ENCODE measurements at places on chromosomes 7 and 10.

DNA sequence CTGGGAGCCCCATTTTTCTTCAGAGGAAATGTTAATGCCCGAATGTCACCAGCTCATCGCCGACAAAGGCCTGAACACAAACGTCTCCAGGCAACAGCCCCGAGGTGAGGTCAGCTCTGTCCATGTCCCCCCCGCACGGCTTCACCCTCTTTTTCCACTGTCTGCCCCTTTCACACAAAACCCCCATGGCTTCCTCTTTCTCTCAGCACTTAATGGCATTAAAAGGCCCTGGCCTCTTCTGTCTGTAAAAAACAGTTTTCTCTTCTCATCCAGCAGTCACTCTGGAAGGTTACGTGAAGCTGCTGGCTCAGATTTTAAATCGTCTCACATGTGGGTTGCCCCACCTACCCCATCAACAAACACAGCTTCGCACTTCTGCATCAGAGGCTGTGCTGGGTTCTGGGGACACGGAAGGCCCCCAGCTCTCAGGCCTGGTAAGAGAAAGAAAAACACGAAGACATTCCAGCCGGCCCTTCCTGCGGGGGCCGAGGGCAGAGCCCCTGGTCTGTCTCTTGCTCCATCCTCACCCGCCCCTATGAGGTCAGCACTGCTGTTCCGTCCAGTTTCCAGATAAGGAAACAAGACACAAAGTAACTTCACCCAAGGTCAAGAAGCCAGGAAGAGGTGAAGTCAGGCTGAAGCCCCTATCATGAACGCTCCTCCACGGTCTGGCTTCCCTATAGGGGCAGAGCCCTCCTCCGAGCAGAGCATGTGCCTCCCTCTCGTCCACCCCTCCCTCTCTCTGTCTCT, 91.1 kb upstream of the PDGFA start:
- peak overlapping the region; percentile 93 for H3K27ac ChIP-seq
- H3K4me1 ChIP-seq, result peaks cover 19% of the 10 kb centered on the region
- DNase-seq, result no peak
- peak overlapping the region; percentile 57 for H3K4me3 ChIP-seq
- no peaks in the 10 kb centered on the region for H3K27me3 ChIP-seq
- H3K36me3 ChIP-seq, result peaks cover 21% of the 10 kb centered on the region

DNA sequence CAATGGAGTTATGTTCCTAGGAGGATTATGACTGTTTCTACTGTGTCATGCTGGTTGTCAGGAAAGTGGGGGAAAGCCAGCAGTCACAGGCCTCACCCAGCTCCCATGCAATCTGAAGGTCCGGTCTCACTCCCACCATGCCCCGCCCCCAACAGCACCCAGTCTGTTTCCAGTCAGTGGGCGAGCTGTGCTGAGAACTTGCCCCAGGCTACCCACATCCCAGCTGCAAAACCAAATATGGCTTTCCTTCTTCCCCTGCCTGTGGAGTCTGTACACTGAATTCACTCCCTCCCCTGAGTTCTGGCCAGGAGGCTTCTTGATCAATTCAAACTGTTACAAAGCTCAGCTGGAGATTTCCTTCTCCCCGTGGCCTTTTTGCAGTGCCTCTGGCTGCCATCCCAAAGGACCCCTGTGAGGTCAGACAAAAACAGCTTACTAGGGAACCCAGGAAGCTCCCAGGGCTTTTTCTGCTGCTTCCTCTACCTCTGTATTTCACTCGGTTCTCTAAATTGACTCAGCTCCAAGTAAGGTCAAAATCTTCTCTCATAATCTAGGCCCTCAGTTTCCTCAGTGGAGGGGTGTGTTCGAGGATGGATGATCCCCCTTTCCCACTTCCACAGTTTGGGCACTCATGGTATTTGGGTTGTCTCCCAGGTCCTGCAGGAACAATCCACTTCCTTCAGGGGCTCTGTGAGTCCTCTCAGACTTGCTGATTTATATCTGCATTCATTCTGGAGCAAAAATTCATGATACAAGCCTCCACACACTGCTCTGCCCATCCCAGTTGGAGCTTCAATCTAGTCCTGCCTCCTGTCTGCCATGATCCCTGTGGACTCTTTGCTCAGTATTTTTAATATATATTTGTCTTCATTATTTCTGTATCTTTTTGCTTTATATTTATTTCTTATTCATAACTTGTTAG, 205.5 kb downstream of the SEMA3D start:
- H3K4me3 ChIP-seq, result no peak overlapping the region
- peaks cover 3% of the 10 kb centered on the region for H3K36me3 ChIP-seq
- H3K27me3 ChIP-seq, result no peaks in the 10 kb centered on the region
- no peak overlapping the region for H3K27ac ChIP-seq

DNA sequence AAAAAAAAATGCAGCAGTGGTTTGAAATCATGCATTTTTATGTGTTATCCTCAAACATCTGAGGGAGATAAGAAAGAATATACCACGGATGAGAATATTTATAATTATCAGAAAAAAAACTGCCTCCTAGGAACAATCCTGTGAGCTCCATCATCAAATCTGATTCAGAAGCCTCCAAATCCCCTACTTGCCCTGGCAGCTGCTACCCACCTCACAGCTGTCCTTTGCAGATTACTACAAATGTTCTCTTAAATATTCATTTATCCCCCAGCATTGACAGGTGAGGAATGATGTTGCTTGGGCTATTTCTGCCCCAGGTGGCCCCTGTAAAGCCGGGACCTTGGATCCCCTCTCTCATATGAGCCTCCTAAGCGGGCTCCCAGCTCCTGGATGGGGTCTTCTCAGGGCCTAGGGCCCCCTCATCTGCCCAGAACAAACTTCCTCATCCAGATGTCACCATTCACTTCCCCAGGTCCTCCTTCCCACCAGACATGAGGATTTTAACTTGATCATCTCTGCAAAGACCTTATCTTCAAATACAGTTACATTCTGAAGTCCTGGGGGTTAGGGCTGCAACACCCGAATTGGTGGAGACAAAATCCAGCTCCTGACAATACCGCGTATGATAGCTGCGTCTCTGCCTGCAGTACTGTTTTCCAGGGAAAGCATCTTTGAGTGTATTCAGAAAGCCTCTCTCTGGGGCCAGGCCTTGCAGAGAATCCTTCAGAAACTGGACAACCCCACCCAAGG, 81.9 kb upstream of the INSIG1 start:
- H3K36me3 ChIP-seq, result no peaks in the 10 kb centered on the region
- no peak overlapping the region for H3K4me3 ChIP-seq
- no peak for DNase-seq

DNA sequence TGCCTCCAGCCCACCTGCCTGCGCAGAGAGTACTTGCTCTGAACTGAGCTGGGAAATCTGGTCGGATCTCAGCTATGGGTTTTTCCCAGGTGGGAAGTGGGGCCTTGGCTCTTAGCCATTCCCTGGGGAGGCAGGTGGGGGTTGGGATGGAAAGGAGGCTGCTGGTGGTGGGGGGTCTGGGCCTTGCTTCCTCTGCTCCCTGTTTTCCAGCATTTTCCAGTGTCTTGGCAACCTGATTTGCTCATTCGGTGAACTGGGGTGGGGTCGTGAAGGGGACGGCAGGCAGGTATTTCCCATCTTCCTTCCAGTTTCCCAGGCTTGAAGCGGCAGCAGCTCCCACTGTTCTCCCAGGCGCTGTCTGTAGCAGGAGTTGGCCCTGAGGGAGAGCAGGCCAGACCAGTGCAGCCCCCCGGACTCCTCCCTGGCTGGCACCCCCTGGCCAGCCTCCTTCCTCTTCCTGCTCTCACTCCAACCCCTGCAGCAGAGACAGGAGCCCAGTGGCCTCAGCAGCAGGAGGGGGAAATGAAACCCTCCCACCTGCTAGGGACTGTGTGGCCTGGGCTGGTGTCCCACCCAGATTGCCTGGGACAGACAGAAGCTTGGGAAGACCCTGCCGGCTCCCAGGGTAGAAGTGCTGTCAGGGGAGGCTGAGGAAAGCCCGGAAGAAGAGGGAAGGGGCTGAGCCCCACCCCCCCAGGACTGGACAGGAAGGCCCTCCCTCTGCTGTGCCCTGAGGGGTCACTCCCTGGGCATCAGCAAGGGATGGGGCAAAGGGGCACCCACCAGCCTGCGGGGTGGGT, 6.6 kb downstream of the TRIM8 start:
- no peaks in the 10 kb centered on the region for H3K27me3 ChIP-seq
- peaks cover 56% of the 10 kb centered on the region for H3K36me3 ChIP-seq
- H3K4me3 ChIP-seq, result peak overlapping the region; percentile 94

DNA sequence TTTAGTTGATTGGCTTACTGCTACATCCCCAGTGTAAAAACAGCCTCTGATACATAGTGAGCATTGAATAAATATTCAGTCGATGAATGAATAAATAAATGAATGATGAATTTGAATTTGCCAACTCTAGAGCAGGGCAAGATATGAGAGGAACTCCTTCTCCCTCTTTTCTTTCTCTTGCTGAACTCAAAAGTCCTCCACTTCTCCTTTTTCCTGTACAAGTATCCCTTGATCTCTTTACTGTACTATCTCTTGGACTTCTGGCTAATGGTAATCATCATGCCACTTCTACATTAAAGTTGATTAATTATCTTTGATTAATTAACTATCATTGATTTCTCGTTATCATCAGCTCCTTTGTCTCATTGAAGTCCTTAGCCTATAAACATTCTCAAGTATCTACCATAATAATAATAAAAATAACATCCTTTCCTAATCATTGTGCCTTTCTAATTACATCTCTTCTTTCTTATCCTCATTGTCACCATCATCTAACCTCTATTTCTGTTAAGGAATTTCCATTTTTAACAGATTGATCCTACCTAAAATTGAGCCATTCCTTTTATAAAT, 10.6 kb downstream of the CPED1 start:
- no peak overlapping the region for H3K27ac ChIP-seq
- H3K27me3 ChIP-seq, result peaks cover 45% of the 10 kb centered on the region
- H3K4me1 ChIP-seq, result peaks cover 4% of the 10 kb centered on the region
- no peak overlapping the region for H3K4me3 ChIP-seq
- no peak for DNase-seq
- H3K36me3 ChIP-seq, result no peaks in the 10 kb centered on the region

GRCh38 chr7:19958309-19958896, 185.0 kb upstream of the TMEM196 start:
- DNase-seq, result no peak
- no peak overlapping the region for H3K4me3 ChIP-seq
- no peak overlapping the region for H3K27ac ChIP-seq
- H3K4me1 ChIP-seq, result no peaks in the 10 kb centered on the region
- H3K36me3 ChIP-seq, result no peaks in the 10 kb centered on the region
- H3K27me3 ChIP-seq, result no peaks in the 10 kb centered on the region

All from effector memory CD8-positive, alpha-beta T cell (primary cell).